ENCODE measurements at places on chromosomes 6 and 20. TPM values are rescaled to one million over a fixed set of nuclear protein-coding genes. Genes with fewer than 3 reads are reported as not detected.

LHFPL5 gene
- not detected for total RNA-seq

CSNK2A1 gene
- 116 TPM for total RNA-seq

B4GALT5 gene
- 37.2 TPM for total RNA-seq

PTCRA gene
- not detected for total RNA-seq

KIF6 gene
- 0.12 TPM for total RNA-seq

TMEM200A gene
- total RNA-seq, result 0.15 TPM

COL19A1 gene
- 1.4 TPM for total RNA-seq

FRMD1 gene
- 0.45 TPM for total RNA-seq
